ENCODE measurements at places on chromosomes 4 and X.

- DNase-seq, result no peak
Measured at GRCh38 chr4:85826060-85826678, 351.2 kb downstream of the ARHGAP24 start.

- DNase-seq, result no peak
Measured at GRCh38 chrX:15293451-15293850, 22.0 kb downstream of the ASB11 start.

DNA sequence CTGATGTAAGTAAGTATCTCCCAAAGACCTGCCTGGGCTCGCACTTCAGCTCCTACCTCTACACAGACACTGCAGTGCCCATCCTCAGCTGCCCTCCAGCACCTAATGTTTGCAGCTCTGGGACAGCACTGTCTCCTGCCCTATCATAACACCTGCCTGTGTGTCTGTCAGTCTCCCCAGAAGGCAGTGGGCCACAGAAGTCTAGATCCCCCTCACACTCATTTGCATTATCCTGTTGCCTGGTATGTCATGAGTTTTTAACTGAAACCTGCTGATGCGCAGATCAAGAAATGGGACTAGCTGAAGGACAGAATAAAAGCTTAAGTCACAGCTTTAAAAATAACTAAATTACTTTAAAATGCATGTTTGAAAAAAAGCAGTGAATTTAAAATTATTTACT is 43.0 kb downstream of the LRP2BP start:
- no peak for DNase-seq

- DNase-seq, result no peak
Measured at GRCh38 chrX:78124307-78124706, 15.1 kb downstream of the TAF9B start.

GRCh38 chrX:40931921-40932320 is 153.3 kb upstream of the USP9X start:
- DNase-seq, result no peak

GRCh38 chrX:77446029-77446585 is 1.1 kb upstream of the FGF16 start:
- no peak for DNase-seq

DNA sequence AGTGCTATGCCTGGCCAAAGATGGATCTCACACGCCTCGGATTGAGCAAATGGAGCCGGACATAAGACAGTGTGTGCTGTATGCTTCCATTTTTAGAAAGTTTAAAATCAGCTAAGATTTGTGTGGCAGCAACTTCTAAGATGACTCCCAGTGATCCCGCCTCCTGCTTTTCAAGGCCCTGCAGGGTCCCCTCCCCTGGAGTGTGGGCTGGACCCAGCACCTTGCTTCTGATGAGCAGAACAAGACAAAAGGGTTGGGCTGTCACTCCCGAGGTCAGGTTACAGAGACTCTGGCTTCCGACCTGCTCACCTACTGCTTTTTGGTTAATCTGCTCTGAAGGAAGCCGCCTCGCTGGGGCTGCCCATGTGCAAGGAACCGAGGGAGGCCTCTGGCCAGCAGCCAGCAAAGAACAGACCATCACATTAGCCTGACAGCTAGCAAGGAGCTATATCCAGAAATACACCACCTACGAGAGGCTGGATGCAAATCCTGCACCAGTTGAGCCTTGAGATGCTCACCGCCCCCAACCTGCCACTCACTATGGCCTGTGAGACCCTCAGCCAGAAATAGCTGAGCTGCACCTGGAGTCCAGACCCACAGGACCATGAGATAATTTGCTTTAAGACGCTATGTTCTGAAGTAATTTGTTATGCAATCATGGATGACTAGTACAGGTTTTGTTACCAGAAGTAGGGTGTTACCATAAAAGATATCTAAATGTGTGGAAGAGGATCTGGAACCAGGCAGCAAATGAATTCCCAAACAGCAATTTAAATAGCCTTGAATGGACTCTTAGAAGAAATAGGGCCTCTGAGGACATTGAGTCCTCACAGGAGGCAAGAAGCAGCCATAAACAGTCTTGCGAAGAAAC is 47.6 kb downstream of the CRMP1 start:
- no peak for DNase-seq

- DNase-seq, result no peak
Measured at GRCh38 chrX:11461201-11462001, 168.2 kb downstream of the AMELX start.

DNA sequence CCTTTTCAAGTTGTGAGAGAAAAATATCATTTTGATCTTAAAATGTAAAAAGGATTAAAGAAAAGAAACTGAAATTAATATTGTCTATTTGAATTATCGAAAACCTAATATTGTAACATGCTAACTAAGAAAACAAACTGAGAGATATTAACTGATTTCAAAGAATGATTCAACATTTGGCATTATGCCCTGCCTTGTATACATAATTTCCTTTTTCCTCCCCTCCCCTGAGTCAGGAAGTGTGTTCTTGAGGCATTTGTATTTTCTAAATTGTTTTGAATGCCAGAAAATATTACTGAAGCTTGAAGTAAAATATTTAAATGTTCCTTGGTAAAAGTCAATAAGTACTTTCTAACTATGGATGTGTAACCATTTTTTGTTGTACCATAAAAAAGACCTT is 49.4 kb downstream of the RPS6KA3 start:
- peak; percentile 3 for DNase-seq

DNA sequence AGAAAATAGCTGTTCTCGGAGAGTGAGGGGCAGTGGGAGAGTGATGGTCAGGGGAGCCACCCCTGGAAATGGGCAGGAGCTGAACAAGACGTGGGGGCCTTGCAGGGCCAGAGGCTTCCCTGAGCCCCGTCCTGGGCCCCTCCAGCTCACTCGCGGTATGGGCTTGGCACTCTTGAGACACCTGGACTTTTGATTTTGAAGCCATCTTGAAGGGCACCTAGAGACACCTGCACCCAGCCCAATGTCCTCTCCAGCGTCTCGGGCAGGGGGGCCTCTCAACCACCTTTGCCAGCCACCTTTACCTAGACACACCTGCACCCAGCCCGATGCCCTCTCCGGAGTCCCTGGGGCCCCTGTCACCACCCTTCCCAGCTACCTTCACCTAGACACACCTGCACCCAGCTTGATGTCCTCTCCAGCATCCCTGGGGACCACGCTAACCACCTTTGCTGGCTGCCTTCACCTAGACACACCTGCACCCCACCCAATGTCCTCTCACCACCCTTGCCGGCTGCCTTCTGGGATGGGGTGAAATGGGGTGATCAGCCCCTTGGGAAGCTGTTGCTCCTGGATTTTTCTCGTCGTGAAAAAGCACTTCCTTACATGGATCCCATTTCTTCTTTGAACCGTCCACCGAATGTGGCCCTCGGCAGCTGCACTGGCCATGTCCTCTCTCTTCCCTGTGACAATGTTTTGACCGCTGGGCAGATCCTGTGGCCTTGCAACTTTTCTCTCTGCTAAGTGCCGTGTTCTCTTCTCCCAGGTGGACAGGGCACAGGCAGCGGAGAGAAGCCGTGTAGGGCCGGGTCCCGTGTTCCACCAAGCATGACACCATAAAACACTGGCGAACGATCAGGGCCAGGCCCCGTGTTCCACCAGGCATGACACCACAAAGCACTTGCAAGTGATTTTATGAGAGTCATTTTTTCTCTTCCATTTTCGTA is 47.5 kb downstream of the CPZ start:
- no peak for DNase-seq

- no peak for DNase-seq
Measured at GRCh38 chr4:75710246-75710645, 14.1 kb upstream of the USO1 start.

GRCh38 chr4:85607624-85608023 is 132.7 kb downstream of the ARHGAP24 start:
- no peak for DNase-seq

GRCh38 chr4:83261307-83261706 is 23.3 kb downstream of the COQ2 start:
- no peak for DNase-seq

- no peak for DNase-seq
Measured at GRCh38 chr4:113290666-113291065, 241.2 kb downstream of the ANK2 start.

- no peak for DNase-seq
Measured at GRCh38 chr4:1808396-1808795, 15.3 kb downstream of the FGFR3 start.

- no peak for DNase-seq
Measured at GRCh38 chr4:102524691-102525090, 23.5 kb downstream of the NFKB1 start.

- DNase-seq, result no peak
Measured at GRCh38 chrX:80806557-80806956, 3.1 kb downstream of the BRWD3 start.
